ENCODE measurements at places on chromosomes 1 and 21. TPM values are rescaled to one million over a fixed set of nuclear protein-coding genes. Genes with fewer than 3 reads are reported as not detected.

- no peaks in the 10 kb centered on the region for H3K27me3 ChIP-seq
- DNase-seq, result no peak
- no peak overlapping the region for H3K4me3 ChIP-seq
Observed at GRCh38 chr21:23131177-23131576, 2133.0 kb downstream of the NCAM2 start.

GRCh38 chr1:44523593-44524591 lies 118.8 kb downstream of the RNF220 start:
- H3K4me3 ChIP-seq, result no peak overlapping the region
- no peak overlapping the region for H3K27ac ChIP-seq
- no peaks in the 10 kb centered on the region for H3K36me3 ChIP-seq
- DNase-seq, result no peak
- no peaks in the 10 kb centered on the region for H3K27me3 ChIP-seq

- peaks cover 3% of the 10 kb centered on the region for H3K27me3 ChIP-seq
- no peaks in the 10 kb centered on the region for H3K4me1 ChIP-seq
- no peak for DNase-seq
- no peaks in the 10 kb centered on the region for H3K36me3 ChIP-seq
Observed at GRCh38 chr1:28314547-28314941, 14.3 kb upstream of the MED18 start.

DNA sequence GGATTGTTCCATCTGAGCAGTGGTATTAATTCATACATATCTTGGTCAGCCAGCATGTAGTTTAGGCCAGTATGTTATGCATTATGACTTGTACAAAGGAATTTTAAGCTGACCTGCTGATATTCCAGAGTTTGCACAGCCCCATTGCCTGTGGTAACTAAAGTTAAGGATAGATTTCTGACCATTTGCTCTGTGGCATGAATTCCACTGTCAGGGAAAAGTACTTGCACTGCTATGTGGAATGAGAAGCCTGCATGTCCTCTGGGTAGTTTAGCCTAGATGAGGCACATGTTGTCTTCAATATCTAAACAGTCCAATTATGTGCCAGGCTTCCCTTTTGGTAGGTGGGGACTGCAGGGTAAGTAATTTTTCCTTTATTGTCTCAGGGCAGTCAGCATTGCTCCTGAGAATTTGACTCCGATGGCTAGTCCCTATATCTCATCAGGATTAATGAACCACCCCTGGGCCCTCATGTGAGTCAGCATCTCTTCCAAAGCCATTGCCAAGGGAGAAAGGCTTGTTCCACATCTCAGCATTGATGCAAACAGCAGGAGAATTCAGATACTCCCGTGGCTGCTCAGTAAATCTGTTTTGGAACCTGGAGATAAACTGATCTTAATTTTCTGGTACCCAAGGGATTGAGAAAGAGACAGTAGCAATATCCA lies 30.2 kb downstream of the NEK7 start:
- H3K27ac ChIP-seq, result peak overlapping the region; percentile 39

DNA sequence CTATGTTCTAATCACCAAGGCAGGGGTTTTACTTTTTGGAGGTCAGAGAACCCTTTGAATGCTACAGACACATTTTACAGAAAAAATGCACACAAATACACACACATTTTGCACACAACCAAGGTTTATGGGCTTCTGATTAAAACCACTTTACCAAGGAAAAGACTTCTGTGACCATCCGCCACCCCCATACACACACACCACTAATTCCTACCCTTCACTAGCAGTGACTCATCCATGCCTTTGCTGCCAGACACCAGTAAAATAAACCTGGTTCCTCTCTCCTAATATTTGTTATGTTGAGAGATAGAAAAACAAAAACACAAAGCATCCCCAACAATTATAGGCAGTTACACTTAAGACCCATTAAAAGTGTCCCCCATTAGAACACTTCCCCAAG lies 12.9 kb downstream of the PIGM start:
- H3K36me3 ChIP-seq, result no peaks in the 10 kb centered on the region
- no peak overlapping the region for H3K27ac ChIP-seq
- H3K27me3 ChIP-seq, result no peaks in the 10 kb centered on the region

GRCh38 chr1:29716306-29716705 lies 480.0 kb downstream of the PTPRU start:
- H3K27me3 ChIP-seq, result no peaks in the 10 kb centered on the region
- no peak overlapping the region for H3K27ac ChIP-seq
- no peak overlapping the region for H3K4me3 ChIP-seq
- DNase-seq, result no peak
- H3K36me3 ChIP-seq, result no peaks in the 10 kb centered on the region

DNA sequence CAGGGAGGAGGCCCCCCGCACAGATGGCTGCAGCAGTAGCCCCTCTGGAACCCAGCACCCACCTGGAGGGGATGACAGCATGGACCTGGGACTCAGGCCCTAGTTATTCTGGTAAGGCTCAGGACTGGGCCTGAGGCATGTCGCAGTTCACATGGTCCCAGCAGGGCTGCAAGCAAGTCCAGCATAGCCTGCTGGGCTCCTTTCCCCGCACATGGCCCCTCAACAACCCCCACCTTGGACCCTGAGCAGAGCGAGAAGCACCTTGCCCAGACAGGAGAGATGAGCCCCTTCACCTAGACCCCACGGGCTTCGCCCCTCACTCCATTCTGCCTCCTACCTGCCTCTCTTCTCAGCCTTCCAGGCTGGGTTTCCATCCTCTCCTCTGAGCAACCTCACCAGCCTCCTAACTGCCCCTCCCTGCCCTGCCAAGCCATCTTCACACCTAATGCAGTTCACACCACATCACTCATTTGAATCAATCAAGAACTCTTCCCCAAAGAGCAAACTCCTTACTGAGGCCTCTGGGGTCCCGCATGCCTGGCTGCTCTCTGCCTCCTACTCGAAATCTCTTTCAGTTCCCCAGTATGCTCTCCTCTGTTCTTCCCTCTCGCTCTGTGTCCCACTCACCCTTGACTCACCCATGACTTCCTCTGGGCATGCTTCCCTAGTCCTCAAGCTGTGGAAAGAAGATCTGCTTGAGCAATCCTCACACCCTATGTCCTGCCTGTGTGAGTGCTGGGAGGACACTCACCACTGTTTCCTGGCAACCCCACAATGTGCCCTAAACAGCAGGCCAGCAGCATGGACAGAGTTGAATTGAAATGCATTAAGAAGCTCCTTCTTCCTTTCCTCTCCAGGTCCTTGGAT lies 9.4 kb upstream of the THEMIS2 start:
- DNase-seq, result no peak
- H3K4me1 ChIP-seq, result peaks cover 15% of the 10 kb centered on the region
- no peaks in the 10 kb centered on the region for H3K36me3 ChIP-seq
- no peaks in the 10 kb centered on the region for H3K27me3 ChIP-seq
- peak overlapping the region; percentile 91 for H3K27ac ChIP-seq
- no peak overlapping the region for H3K4me3 ChIP-seq

DNA sequence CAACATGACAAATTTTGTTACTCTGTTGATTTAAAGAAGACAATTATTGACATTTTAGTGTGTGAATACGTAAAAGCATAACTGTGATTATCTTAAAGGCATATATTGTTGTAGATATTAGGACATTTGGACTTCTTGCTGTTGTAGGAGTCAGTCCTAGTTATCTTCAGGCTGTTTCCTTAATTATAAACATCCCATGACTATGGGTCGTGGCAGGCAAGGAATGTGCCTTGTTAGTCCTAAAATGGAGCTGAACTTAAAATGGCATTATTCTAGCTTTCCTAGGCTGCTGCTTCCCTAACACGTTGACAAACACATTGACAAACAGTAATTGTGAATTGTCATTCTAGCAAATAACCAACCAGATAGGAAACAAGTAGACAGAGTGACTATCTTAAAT lies 4.4 kb upstream of the MPZL1 start:
- H3K27ac ChIP-seq, result no peak overlapping the region
- no peaks in the 10 kb centered on the region for H3K27me3 ChIP-seq
- no peaks in the 10 kb centered on the region for H3K36me3 ChIP-seq
- H3K4me3 ChIP-seq, result no peak overlapping the region
- H3K4me1 ChIP-seq, result peaks cover 42% of the 10 kb centered on the region
- no peak for DNase-seq

DNA sequence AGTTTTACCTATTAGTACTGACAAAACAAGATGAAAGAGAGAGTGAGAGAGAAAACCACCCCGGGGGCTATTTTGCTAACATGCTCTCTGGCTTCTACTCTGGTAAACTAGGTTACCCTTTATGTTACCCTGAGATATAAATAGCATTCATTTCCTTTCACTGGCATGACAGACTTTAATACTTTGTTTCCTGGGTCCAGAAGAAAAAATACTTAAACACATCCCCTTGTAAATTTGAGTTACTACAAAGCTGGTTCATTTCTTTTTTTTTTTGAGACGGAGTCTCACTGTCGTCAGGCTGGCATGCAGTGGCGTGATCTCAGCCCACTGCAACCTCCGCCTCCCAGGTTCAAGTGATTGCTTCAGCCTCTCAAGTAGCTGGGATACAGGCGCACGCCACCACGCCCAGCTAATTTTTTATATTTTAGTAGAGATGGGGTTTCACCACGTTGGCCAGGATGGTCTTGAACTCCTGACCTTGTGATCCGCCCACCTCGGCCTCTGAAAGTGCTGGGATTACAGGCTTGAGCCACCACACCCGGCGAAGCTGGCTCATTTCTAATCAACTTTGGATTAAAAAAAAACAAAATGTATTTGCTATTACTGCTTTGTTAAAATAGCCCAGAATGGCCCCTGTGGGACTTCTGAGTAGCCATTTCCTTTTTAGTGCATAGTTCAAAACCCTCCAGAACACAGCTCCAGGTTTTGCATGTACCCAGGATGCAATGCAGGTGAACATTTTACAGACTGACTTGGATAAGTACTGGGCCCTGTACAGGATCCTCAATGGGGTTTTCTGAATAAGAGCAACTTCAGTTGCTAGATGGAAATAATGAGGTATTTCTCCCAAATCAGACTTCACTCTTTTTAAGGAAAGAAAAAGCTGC lies 20.6 kb downstream of the INPP5B start:
- H3K27me3 ChIP-seq, result no peaks in the 10 kb centered on the region
- H3K27ac ChIP-seq, result peak overlapping the region; percentile 47
- H3K4me1 ChIP-seq, result peaks cover 80% of the 10 kb centered on the region

DNA sequence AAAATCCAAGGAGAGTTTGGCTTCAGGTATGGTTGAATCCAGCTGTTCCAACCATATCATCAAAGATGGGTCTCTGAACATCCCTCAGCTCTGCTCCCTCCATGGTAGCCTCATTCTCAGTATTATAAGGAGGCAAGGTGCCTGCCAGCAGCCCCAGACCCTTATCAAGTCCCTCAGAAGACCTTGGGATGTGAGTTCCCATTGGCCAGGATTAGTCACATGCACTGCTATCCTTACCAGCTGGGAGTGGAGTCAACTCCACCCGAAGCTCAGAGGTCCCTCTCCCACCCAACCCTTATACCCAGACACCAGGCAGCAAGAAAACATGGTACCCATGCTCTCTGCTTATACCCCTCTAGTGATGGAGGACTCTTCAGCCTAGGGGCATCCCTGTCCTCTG lies 153.7 kb upstream of the ZBTB40 start:
- no peak overlapping the region for H3K4me3 ChIP-seq
- H3K36me3 ChIP-seq, result no peaks in the 10 kb centered on the region
- H3K27me3 ChIP-seq, result peaks cover 24% of the 10 kb centered on the region
- DNase-seq, result no peak
- no peak overlapping the region for H3K27ac ChIP-seq
- no peaks in the 10 kb centered on the region for H3K4me1 ChIP-seq

- H3K36me3 ChIP-seq, result no peaks in the 10 kb centered on the region
- H3K27ac ChIP-seq, result no peak overlapping the region
- no peak for DNase-seq
- H3K4me1 ChIP-seq, result no peaks in the 10 kb centered on the region
- H3K27me3 ChIP-seq, result no peaks in the 10 kb centered on the region
- H3K4me3 ChIP-seq, result no peak overlapping the region
Observed at GRCh38 chr1:186536273-186536890, 75.5 kb upstream of the PDC start.

DNA sequence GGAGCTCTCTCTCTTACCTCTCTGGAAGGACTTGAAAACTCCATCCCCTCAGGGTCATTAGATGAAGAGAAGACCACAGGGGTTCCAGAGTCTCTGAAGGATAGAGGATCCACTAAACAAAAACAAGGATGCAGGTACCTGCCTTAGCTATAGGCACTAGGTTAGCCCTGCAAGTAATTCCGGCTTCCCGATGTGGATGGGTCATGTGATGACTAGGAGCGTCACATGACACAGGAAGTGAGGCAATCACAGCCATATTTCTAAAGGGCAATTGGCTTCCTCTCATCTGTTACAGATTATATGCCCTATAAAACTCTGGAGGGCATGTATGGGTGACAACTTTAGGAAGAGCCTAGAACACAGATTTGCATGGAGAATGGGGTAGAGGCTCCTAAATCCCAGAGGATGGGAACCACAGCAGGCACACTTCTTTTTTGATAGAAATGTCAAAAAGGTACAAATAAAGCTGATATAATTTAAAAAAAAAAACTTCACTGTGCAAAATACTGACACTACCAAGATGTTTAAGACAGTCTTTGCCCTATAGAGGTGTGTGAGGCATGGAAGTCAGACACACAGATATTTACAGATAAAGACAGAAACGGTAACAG lies 14.1 kb downstream of the ENTREP3 start:
- DNase-seq, result peak; percentile 83
- H3K27ac ChIP-seq, result peak overlapping the region; percentile 95
- no peaks in the 10 kb centered on the region for H3K27me3 ChIP-seq
- H3K36me3 ChIP-seq, result no peaks in the 10 kb centered on the region
- peak overlapping the region; percentile 46 for H3K4me3 ChIP-seq

SPRR2G gene
- not detected for total RNA-seq

MROH9 gene
- not detected for total RNA-seq

RHBG gene
- not detected for total RNA-seq

AIRE gene
- total RNA-seq, result not detected

FAM3B gene
- total RNA-seq, result 0.77 TPM

Measured in spleen (tissue), 13 donors.